ENCODE measurements at places on chromosomes 12 and 14.

DNA sequence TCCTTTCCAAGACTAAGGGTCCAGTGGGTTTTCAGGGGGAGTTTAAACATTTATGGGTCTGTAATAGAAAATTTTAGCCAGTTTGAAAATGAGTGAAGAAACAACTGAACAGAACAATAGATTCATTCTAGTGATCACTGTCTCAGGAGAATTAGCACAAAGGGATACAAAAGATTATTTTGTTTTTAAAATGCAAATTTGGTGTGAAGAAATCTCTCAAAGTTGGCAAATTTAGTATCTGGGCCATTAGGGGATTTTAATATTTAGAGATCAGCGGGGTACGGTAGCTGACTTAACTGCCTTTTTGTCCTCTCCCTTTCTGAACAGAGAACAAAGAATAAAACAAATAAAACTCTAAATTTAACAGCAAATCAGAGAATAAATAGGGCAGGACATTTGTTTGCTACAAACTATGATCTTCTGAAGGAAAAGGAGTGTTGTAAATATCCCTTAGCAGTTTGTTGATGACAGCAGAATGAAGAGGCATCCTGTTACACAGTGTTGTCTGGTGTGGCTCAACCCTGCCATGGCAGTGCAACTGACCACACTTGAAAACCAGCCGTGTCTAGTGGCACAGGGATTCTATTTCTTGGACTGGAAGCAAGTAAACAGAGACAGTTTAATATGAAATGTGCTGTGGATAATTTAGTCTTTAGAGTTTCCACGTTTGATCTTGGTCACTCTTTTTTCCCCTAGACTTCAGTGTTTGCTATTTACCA is 46.3 kb upstream of the LRTM2 start:
- DNase-seq: no peak

- DNase-seq: no peak
These were observed at the start of gene LTBP2 for GRCh38 chr14:74611650-74612349. Gene LTBP2, minus strand, starts transcription at chr14:74612237. Its CDS starts 293 bp downstream, at chr14:74611944.

GRCh38 chr12:8890313-8891085 is 23.8 kb upstream of the PHC1 start:
- DNase-seq: peak; percentile 58

GRCh38 chr12:49649892-49650291 is 26.5 kb downstream of the PRPF40B start:
- DNase-seq: no peak

- no peak for DNase-seq
These were observed 52.7 kb downstream of the ERH start for GRCh38 chr14:69345402-69345801.

- DNase-seq: no peak
These were observed 1.7 kb downstream of the STAT6 start for GRCh38 chr12:57109207-57110103.

GRCh38 chr12:75438059-75438754 is 42.3 kb upstream of the GLIPR1 start:
- no peak for DNase-seq

DNA sequence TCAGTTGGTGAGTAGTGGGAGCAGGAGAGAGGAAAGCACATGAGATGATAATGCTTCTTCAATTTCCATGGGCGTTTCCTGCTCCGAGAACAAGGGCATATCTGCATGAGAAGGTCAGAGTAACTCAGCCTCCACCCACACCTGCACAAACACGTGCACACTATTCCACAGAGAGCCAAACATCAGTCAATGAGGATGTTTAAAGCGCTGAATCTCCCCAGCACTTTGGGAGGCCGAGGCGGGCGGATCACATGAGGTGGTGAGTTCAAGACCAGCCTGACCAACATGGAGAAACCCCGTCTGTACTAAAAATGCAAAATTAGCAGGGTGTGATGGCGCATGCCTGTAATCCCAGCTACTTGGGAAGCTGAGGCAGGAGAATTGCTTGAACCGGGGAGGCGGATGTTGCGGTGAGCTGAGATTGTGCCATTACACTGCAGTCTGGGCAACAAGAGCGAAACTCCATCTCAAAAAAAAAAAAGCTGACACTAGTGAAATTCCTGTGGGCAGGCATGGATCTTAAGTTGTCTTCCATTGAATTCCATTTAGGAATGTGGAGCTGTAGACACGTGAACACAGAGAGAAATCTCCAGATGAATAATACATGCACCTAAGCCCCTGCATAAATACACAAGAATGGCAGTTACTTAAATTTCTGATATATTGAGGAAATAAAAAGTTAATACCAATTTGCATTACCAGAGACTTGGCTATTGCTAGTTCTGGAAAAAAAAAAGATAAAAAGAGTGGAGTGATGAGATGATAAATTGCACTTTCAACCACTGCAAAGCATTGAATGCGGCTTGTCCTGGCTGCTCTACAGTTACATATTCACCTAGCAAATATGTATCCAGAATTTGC is 1097.4 kb upstream of the TMEM132C start:
- DNase-seq: no peak

DNA sequence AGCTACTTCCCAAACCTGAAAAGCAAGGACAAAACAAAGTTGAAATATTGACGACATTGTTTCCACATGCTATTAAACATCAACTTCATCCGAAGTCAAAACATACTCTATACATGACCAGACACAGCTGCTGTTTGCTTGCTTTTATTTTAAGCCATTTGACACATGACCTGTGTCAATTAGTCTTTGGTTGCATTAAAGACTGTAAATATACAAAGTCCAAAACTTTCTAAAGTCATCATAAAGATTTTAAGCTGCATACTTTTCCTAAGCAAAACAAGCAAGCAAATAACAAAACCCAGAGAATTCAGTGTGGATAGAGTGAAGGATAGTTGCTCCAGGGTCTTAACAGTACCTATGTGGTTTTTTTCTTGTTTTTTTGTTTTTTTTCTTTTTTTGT is 21.8 kb downstream of the HAL start:
- no peak for DNase-seq
